Activated CD4-positive, alpha-beta memory T cell treated with anti-CD3 and anti-CD28 coated beads for 36 hours (primary cell): ENCODE measurements at places on chromosomes 2 and 18. TPM values are rescaled to one million over a fixed set of nuclear protein-coding genes. Genes with fewer than 3 reads are reported as not detected.
A peak's percentile ranks its signal among the peaks of the same experiment; 100 is the strongest.

The HOXD4 gene
- not detected for total RNA-seq

The MAP3K19 gene
- not detected for total RNA-seq

The TRIM54 gene
- not detected for total RNA-seq

The CERKL gene
- not detected for total RNA-seq

The ALPG gene
- not detected for total RNA-seq

The SLC38A11 gene
- total RNA-seq = not detected

The DNER gene
- total RNA-seq = not detected

The IL1R1 gene
- total RNA-seq = 20.3 TPM

DNA sequence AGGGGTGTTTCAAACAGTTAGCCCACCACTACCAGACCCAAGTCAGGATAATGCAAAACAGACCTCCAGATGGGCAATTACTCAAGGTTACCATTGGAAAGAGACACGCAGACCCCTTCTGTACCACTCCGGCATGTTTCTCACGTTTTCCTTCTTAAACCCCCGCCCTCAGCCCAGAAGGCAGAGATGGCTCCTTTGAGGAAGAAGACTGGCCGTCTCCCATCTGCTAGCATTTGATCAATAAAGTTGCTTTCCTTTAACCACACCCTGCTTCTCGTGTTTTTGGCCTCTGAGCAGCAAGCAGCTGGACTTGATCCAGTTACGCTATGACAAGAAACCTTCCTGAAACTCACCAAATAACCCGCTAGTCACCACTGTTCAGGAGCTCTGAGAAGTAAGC, 1012.4 kb upstream of the GYPC start:
- no peaks in the 10 kb centered on the region for H3K27me3 ChIP-seq
- no peak for DNase-seq
- H3K27ac ChIP-seq = no peak overlapping the region
- no peak overlapping the region for H3K4me3 ChIP-seq
- H3K4me1 ChIP-seq = no peaks in the 10 kb centered on the region
- H3K36me3 ChIP-seq = no peaks in the 10 kb centered on the region

GRCh38 chr2:139963863-139964355, 1183.7 kb upstream of the NXPH2 start:
- H3K36me3 ChIP-seq = no peaks in the 10 kb centered on the region
- H3K4me1 ChIP-seq = no peaks in the 10 kb centered on the region
- H3K27me3 ChIP-seq = no peaks in the 10 kb centered on the region
- no peak overlapping the region for H3K4me3 ChIP-seq

DNA sequence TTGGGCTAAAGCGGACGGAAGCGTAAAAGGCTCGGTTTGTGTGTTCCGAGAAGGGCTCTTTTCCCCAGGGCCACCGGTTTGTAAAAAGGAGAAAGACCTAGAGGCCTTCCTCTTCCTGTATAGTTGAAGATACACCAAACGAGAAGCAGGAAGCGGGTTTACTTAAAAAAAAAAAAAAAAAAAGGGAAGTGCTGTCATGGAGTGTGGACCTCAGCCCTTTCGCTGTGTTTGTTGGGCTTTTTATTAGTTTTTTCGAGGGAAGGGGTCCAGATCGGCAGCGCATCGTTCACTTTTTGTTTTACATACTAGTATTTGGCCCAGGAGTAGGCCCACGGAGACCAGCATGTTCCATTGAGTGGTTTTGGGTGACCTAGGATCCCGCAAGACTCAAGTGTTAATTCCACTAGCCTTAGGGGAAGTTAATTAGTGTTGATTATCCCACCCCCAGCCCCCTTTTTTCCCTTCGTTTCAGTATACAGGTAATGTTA, 676 bp downstream of the ACTR2 start:
- H3K36me3 ChIP-seq = peaks cover 18% of the 10 kb centered on the region
- no peaks in the 10 kb centered on the region for H3K27me3 ChIP-seq
- H3K4me3 ChIP-seq = peak overlapping the region; percentile 100
- peak overlapping the region; percentile 99 for H3K27ac ChIP-seq

DNA sequence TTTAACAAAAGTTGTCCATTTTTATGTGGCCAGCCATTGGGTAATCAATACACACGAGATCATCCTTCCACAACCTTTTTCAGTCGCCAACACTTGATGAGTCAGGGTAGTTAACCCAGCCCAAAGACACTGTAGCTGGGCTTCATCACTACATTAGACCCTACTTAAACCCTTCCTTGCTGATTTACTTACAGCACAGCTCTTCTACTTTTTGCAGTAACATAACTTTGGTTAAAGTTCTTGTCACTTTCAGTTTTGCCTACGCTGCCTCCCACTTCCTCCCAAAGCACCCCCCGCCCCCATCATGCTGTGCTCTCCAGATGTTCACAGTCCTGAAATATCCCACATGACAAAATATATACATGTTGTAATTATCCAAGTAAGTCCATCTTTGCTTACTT, 103.6 kb downstream of the CDK15 start:
- H3K27ac ChIP-seq = no peak overlapping the region
- H3K27me3 ChIP-seq = peaks cover 10% of the 10 kb centered on the region
- no peak overlapping the region for H3K4me3 ChIP-seq
- peak; percentile 16 for DNase-seq

GRCh38 chr2:217953531-217953932, 49.3 kb downstream of the TNS1 start:
- no peaks in the 10 kb centered on the region for H3K4me1 ChIP-seq
- DNase-seq = no peak
- peaks cover 8% of the 10 kb centered on the region for H3K27me3 ChIP-seq
- H3K4me3 ChIP-seq = no peak overlapping the region

DNA sequence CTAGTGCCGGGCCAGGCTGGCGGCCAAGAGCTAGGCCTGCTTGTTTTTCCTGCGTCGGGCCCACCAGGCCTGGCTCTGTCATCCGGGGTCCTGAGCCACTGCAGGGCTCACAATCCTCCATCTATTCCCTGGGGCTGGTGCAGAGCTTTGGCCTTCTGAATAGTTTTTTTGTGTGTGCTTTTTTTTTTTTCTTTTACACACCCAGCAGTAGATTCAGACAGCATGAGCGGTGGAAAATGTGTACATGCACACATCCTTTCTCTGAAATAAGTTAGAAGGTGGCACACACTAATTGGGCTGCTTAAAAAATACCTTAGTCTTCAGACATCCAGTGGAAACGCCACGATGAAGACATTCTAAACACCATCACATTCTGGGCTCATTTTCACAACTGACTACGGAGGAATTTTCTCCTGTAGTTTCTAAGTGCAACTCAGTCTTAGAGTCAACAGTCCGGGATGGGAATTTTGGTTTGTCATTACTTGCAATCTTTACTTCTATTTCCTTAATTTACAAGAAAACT, 6.1 kb downstream of the ZFP36L2 start:
- peak overlapping the region; percentile 95 for H3K27ac ChIP-seq
- peaks cover 42% of the 10 kb centered on the region for H3K4me1 ChIP-seq
- DNase-seq = no peak
- no peaks in the 10 kb centered on the region for H3K27me3 ChIP-seq
- peaks cover 36% of the 10 kb centered on the region for H3K36me3 ChIP-seq

GRCh38 chr2:27085673-27086089, 891 bp upstream of the KHK start:
- peaks cover 24% of the 10 kb centered on the region for H3K4me1 ChIP-seq
- no peaks in the 10 kb centered on the region for H3K27me3 ChIP-seq
- peak; percentile 60 for DNase-seq
- peak overlapping the region; percentile 8 for H3K27ac ChIP-seq

GRCh38 chr2:714005-714741, 37.0 kb upstream of the TMEM18 start:
- H3K4me3 ChIP-seq = no peak overlapping the region
- H3K27ac ChIP-seq = no peak overlapping the region
- H3K36me3 ChIP-seq = no peaks in the 10 kb centered on the region
- H3K27me3 ChIP-seq = peaks cover 42% of the 10 kb centered on the region
- no peaks in the 10 kb centered on the region for H3K4me1 ChIP-seq
- DNase-seq = peak; percentile 58

- H3K27me3 ChIP-seq = peaks cover 52% of the 10 kb centered on the region
- peaks cover 7% of the 10 kb centered on the region for H3K4me1 ChIP-seq
- no peak for DNase-seq
- no peak overlapping the region for H3K4me3 ChIP-seq
These were observed 4.5 kb downstream of the CYS1 start for GRCh38 chr2:10075571-10076209.

- H3K4me3 ChIP-seq = no peak overlapping the region
- DNase-seq = no peak
- no peaks in the 10 kb centered on the region for H3K4me1 ChIP-seq
- no peak overlapping the region for H3K27ac ChIP-seq
These were observed 256.0 kb upstream of the FANCL start for GRCh38 chr2:58497168-58497567.

- H3K4me1 ChIP-seq = no peaks in the 10 kb centered on the region
- no peak overlapping the region for H3K27ac ChIP-seq
- no peak for DNase-seq
- H3K27me3 ChIP-seq = peaks cover 25% of the 10 kb centered on the region
These were observed 101.0 kb downstream of the BCL2L11 start for GRCh38 chr2:111221701-111222100.

DNA sequence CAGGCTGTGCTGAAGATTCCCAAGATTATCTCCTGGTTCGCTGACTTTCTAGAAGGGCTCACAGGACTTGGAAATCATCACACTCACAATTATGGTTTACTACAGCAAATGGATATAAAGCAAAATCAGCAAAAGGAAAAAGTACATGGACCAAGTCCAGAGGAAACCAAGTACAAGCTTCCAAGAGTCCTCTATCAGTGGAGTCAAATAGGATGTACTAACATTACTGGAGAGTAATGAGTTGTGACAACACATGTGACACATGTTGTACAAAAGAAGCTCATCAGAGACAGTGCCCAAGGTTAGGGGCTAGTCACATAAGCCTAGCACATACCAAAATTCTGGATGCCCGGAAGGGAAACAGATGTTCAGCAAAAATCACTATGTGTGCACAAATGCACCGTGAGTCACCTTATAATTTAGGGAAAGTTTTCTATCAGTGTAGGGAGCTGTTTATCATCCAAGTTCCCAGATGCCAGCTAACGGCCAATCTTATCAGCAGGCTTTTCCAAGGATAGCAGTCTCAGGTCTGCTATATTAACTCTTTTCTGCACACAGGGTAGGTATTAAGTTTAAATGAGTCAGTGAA, 9.5 kb downstream of the TMEM237 start:
- no peaks in the 10 kb centered on the region for H3K4me1 ChIP-seq
- peaks cover 20% of the 10 kb centered on the region for H3K36me3 ChIP-seq
- no peaks in the 10 kb centered on the region for H3K27me3 ChIP-seq
- H3K27ac ChIP-seq = no peak overlapping the region
- no peak overlapping the region for H3K4me3 ChIP-seq

- H3K4me3 ChIP-seq = no peak overlapping the region
- no peaks in the 10 kb centered on the region for H3K4me1 ChIP-seq
- H3K36me3 ChIP-seq = no peaks in the 10 kb centered on the region
These were observed 101.7 kb upstream of the ZNF521 start for GRCh38 chr18:25453556-25454269.

DNA sequence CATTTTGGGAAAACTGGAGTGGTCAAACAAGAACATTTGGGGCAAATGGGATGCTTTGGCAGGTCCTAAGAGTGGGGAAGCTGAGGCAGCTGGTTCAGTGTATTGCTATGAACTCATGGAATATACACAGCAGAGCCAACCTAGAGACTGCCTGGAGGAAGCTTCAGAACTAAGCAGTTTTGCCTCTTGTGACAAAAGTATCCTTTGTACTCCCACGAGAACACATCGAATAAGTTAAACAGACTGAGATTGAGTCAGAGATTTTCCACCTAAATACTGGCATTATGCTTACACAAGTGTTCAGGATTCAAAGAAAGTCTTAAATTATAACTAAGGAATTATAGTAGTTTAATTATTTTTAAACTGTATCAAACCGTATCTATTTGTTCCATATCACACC, 5.2 kb upstream of the ARMC9 start:
- no peaks in the 10 kb centered on the region for H3K36me3 ChIP-seq
- no peak for DNase-seq
- peaks cover 2% of the 10 kb centered on the region for H3K4me1 ChIP-seq
- no peak overlapping the region for H3K4me3 ChIP-seq
- no peak overlapping the region for H3K27ac ChIP-seq

GRCh38 chr2:37324786-37325624, at the start of gene PRKD3:
Gene PRKD3, minus strand, starts transcription at chr2:37324833. Its CDS starts 8,309 bp downstream, at chr2:37316524.
- H3K4me1 ChIP-seq = peaks cover 37% of the 10 kb centered on the region
- peak within 1 kb of the TSS; percentile 89 for H3K27ac ChIP-seq
- peak; percentile 77 for DNase-seq
- H3K27me3 ChIP-seq = peaks cover 16% of the 10 kb centered on the region
- peak within 1 kb of the TSS; percentile 94 for H3K4me3 ChIP-seq

GRCh38 chr18:8301427-8302172, 307.6 kb upstream of the RAB12 start:
- H3K27me3 ChIP-seq = no peaks in the 10 kb centered on the region
- H3K36me3 ChIP-seq = no peaks in the 10 kb centered on the region
- no peak overlapping the region for H3K27ac ChIP-seq
- no peak for DNase-seq

DNA sequence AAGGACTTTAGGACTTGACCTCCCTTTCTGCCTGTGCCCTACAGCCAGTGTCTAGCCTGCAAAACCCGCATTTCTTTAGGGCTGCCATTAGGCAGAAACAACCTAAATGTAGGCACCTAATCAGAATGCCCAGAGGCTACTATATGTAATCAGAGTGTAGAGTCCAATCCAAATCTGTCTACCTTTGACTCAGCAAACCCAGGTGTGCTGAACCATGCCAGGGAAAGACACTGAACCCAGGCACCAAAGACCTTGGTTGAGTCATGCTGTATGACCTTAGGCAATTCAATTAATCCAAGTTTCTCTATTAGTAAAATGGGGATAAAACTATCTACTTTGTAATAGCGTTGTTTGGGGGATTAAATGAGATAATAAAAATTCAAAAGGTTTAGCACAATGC, 20.7 kb downstream of the CAPN14 start:
- H3K27ac ChIP-seq = no peak overlapping the region
- DNase-seq = no peak
- no peak overlapping the region for H3K4me3 ChIP-seq
- no peaks in the 10 kb centered on the region for H3K36me3 ChIP-seq

DNA sequence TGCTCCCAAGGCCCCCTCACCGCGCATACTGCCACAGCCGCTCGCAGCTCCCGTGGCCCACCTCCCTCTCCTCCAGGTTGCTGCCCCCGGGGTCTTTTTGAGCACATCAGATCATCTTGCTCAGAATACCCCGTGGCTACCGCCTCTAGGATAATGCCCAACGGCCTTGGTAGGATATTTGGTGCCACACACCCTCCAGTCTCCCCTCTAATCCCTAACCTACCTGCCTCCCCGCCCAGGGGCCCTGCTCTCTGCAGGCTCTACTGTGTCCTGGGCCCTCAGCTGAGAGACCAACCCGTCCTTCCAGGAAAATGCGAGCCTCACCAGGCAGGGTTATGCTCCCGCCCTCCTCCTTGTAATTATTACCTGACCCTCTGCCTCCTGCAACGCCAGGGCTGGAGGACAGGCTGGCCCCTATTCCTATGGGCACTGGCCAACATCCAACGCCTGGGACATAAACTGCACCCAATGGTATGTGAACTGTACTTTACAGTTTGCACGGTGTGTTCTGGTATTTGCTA, 1.5 kb upstream of the MTCL1 start:
- H3K36me3 ChIP-seq = peaks cover 2% of the 10 kb centered on the region
- H3K4me1 ChIP-seq = peaks cover 14% of the 10 kb centered on the region
- peaks cover 46% of the 10 kb centered on the region for H3K27me3 ChIP-seq
- no peak overlapping the region for H3K27ac ChIP-seq
- DNase-seq = no peak
- peak overlapping the region; percentile 84 for H3K4me3 ChIP-seq

- H3K27me3 ChIP-seq = no peaks in the 10 kb centered on the region
- no peaks in the 10 kb centered on the region for H3K4me1 ChIP-seq
- no peak overlapping the region for H3K27ac ChIP-seq
- H3K36me3 ChIP-seq = no peaks in the 10 kb centered on the region
These were observed 810.9 kb downstream of the CPS1 start for GRCh38 chr2:211367293-211367692.

- H3K36me3 ChIP-seq = no peaks in the 10 kb centered on the region
- no peak overlapping the region for H3K27ac ChIP-seq
- no peaks in the 10 kb centered on the region for H3K27me3 ChIP-seq
- H3K4me3 ChIP-seq = no peak overlapping the region
These were observed 14.4 kb upstream of the GPR17 start for GRCh38 chr2:127631541-127631996.
